Naive thymus-derived CD8-positive, alpha-beta T cell (primary cell): ENCODE measurements at places on chromosomes 11 and 22. TPM values are rescaled to one million over a fixed set of nuclear protein-coding genes. Genes with fewer than 3 reads are reported as not detected.
A peak's percentile ranks its signal among the peaks of the same experiment; 100 is the strongest.

Gene TBRG1
- 73.8 TPM for total RNA-seq

Gene CDHR5
- total RNA-seq = not detected

Gene CST6
- not detected for total RNA-seq

Gene NCF4
- 3.1 TPM for total RNA-seq

Gene C22orf15
- total RNA-seq = 5.4 TPM

Gene KDM4E
- not detected for total RNA-seq

Gene OR9I1
- total RNA-seq = not detected

Gene CD3D
- total RNA-seq = 355 TPM

Gene MOGAT2
- total RNA-seq = not detected

DNA sequence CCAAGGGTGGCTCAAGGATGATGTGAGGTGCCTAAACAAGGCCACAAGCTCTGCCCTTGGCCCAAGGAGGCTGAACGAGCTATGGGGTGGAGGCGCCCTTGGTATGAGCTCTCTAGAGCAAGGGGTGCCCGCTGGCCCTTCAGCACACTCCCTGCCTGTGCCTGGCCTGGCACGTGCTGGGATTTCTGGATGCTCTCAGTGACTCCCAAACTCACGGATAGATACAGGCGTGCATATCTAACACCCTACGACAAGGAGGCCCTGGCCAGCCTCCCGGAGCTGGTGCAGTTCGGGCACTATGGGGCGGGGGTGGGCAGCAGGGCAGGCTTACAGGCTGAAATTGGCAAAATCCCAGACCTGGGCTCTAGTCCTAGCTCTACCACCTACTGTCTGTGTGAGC is 30.6 kb downstream of the SCUBE1 start:
- H3K27ac ChIP-seq = no peak overlapping the region
- no peak overlapping the region for H3K4me3 ChIP-seq
- no peak for DNase-seq
- H3K27me3 ChIP-seq = no peaks in the 10 kb centered on the region

DNA sequence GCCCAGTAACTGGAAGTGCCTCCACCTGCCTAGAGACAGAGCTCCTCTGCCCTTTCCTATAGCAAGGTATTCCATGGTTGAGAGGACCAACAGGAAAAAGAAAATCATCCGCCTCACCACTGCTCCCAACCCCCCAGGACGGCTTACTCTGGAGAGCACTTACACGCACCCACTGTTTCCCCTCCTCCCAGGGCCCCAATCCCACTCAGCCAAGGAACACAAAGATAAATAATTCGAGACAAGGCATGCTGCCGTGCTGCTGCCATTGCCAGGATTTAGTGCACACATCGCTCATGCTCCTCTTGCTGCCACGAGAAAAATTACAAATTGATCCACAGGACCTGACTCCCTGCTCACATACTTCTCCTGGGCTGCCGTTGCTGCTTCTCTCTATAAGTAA is 516.6 kb downstream of the BUD13 start:
- DNase-seq = no peak
- peaks cover 9% of the 10 kb centered on the region for H3K27me3 ChIP-seq
- H3K4me1 ChIP-seq = no peaks in the 10 kb centered on the region
- H3K36me3 ChIP-seq = no peaks in the 10 kb centered on the region
- H3K4me3 ChIP-seq = no peak overlapping the region
- H3K27ac ChIP-seq = no peak overlapping the region

GRCh38 chr11:73293356-73293936 is 14.6 kb upstream of the ARHGEF17 start:
- H3K4me1 ChIP-seq = peaks cover 14% of the 10 kb centered on the region
- DNase-seq = no peak
- peaks cover 17% of the 10 kb centered on the region for H3K27me3 ChIP-seq

GRCh38 chr11:86043765-86044503 is 24.9 kb downstream of the PICALM start:
- no peak for DNase-seq
- H3K4me3 ChIP-seq = no peak overlapping the region
- H3K36me3 ChIP-seq = no peaks in the 10 kb centered on the region
- H3K27me3 ChIP-seq = no peaks in the 10 kb centered on the region
- peaks cover 82% of the 10 kb centered on the region for H3K4me1 ChIP-seq
- peak overlapping the region; percentile 8 for H3K27ac ChIP-seq

DNA sequence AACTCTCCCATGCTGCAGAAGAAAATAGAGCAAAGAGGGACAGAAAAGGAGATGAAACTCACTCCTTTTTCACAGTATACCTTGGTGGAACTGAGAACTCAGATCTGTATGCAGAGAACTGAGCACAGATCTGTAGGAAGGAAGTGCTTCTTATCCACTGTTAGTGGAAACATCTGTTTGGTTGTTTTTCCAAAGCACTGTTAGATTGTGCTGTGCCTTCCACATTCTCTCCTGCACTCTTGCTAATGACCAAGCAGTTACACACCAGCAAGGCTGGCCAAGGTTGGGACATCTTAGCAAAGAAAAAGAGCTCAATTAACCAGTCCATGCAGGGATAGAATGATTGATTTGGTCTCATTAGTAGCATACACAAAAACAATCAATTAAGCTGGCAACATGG is 20.1 kb upstream of the SIK2 start:
- H3K36me3 ChIP-seq = no peaks in the 10 kb centered on the region
- no peak overlapping the region for H3K4me3 ChIP-seq
- H3K4me1 ChIP-seq = no peaks in the 10 kb centered on the region
- no peak overlapping the region for H3K27ac ChIP-seq
- DNase-seq = no peak

GRCh38 chr11:16861862-16862261 is 123.4 kb downstream of the C11orf58 start:
- H3K27ac ChIP-seq = no peak overlapping the region
- H3K36me3 ChIP-seq = no peaks in the 10 kb centered on the region
- no peaks in the 10 kb centered on the region for H3K27me3 ChIP-seq
- DNase-seq = no peak

DNA sequence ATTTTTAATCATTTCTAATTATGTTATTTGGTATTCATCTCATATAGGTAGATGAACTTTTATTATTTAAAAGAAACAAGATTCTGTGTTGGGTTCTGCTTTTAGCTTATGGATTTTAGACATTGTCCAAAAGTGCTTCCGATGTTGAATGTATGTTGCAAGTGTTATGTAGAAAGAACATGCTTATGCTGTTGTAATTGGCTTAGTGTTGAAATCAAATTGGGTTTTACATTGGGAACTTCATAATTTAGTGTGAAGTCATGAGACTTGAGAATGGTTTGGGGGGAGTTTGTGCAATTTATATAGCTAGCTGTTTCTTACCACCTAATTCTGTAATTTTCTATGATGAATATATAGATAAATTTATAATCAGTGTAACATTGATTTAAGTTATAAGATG is 3.6 kb downstream of the MTMR3 start:
- DNase-seq = no peak
- peaks cover 6% of the 10 kb centered on the region for H3K4me1 ChIP-seq
- no peak overlapping the region for H3K27ac ChIP-seq
- H3K27me3 ChIP-seq = no peaks in the 10 kb centered on the region

GRCh38 chr11:73374151-73374550 is 2.0 kb upstream of the RELT start:
- H3K27me3 ChIP-seq = no peaks in the 10 kb centered on the region
- no peak for DNase-seq
- peak overlapping the region; percentile 95 for H3K27ac ChIP-seq

DNA sequence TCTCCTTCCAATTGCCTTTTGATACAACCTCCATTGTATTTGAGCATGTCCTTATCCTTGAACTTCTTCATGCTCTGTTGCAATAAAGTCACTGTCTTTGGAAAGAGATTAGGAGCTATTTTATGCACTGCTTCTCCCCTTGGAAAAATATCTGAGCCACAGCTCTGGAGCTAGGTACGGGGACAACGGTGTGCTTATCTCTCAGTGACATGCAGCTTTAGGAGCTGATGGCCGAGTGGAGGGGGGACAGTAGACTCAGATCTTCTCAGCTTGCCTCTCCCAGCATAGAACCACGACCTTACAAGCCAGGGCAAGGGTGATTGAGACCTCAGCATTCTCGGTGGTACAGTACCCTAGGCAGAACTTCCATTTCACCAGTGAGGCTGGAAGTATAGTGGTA is 64.1 kb downstream of the HORMAD2 start:
- peaks cover 16% of the 10 kb centered on the region for H3K36me3 ChIP-seq
- H3K4me1 ChIP-seq = no peaks in the 10 kb centered on the region
- no peak for DNase-seq
- no peaks in the 10 kb centered on the region for H3K27me3 ChIP-seq

GRCh38 chr11:57867966-57868365 is 106.4 kb downstream of the CTNND1 start:
- H3K4me3 ChIP-seq = no peak overlapping the region
- peaks cover 5% of the 10 kb centered on the region for H3K4me1 ChIP-seq
- H3K27me3 ChIP-seq = no peaks in the 10 kb centered on the region

DNA sequence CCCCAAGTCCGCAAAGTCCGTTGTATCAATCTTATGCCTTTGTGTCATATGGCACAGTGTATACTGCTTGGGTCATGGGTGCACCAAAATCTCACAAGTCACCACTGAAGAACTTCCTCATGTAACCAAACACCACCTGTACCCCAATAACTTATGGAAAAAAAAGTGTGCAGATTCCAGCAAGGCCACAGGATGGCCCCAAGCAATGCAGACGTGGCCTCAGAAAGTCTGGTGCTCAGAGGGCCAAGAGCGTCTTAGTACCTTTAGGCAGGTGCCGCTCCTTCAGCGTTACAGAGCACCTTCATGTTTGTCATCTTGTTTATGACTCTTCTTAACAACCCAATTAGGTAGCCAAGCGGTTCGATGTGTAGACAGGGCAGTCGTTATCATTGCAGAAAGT is 65.3 kb downstream of the PRDM11 start:
- no peak for DNase-seq
- peaks cover 4% of the 10 kb centered on the region for H3K36me3 ChIP-seq
- no peak overlapping the region for H3K4me3 ChIP-seq
- H3K27me3 ChIP-seq = no peaks in the 10 kb centered on the region
- H3K4me1 ChIP-seq = peaks cover 20% of the 10 kb centered on the region

DNA sequence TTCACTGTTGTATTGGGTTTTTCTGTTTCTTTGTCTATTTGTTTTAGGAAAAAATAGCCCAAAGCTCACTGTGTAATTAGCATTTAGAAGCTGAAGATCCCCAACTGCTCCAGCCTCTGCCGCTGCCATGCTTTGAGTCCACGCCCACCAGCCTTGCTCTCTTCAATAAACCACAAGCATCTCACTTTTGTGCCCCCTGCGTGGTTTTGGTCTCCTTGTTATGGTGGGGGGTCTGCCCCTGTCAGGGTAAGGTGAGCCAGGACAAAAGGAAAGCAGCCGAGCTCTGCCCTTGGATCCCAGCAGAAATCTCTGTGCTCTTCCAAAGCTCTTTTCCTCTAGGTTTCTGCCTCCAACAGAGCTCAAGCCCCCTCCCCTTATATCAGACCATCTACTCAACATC is 4.2 kb downstream of the SCGB1A1 start:
- peaks cover 21% of the 10 kb centered on the region for H3K4me1 ChIP-seq
- H3K36me3 ChIP-seq = no peaks in the 10 kb centered on the region
- H3K27ac ChIP-seq = no peak overlapping the region
- no peak for DNase-seq

DNA sequence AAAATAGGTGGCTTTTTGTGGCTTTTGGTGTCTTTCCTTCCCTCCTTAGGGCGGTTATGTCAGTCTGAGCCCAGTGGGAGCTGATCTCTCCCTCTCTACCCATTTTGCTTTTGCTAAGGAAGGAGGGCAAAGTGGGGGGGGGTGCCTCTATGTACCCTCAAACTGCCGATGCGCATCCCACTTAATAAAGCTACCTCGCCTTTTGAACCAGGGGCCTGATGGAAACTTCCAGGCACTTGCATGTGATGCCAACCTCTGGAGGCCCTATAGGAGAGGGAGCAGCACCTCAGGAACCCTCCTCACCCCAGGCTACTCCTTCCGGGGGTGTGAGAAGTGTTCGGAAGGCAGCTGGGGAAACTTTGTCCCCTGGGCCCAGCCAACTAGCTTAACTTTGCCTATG is 97.0 kb upstream of the HSD17B12 start:
- H3K27me3 ChIP-seq = peaks cover 89% of the 10 kb centered on the region
- H3K4me1 ChIP-seq = peaks cover 30% of the 10 kb centered on the region
- no peak for DNase-seq
- H3K36me3 ChIP-seq = peaks cover 2% of the 10 kb centered on the region

DNA sequence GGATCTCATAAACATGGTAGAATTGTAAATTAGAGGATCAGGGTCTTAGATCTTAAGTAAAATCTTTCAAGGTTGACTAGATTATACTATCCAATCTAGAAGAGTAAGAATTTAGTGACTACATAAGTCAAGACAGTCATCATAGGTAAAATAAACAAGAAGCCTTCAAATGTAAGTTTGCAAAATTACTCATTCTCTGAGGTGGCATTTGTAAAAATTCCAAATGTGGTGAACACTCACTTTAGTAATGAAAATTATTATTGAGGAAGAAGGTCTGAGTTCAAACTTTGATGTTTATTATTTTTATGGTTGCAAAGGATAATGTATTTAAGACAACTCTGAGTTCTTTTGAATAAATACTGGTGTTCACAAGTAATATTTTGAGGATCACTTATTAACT is 4.6 kb downstream of the HYLS1 start:
- H3K4me3 ChIP-seq = no peak overlapping the region
- no peaks in the 10 kb centered on the region for H3K27me3 ChIP-seq
- DNase-seq = no peak
- no peak overlapping the region for H3K27ac ChIP-seq
- peaks cover 31% of the 10 kb centered on the region for H3K4me1 ChIP-seq

GRCh38 chr22:34333285-34333684 is 413.0 kb upstream of the LARGE1 start:
- H3K27ac ChIP-seq = no peak overlapping the region
- DNase-seq = no peak
- H3K36me3 ChIP-seq = peaks cover 7% of the 10 kb centered on the region
- no peaks in the 10 kb centered on the region for H3K4me1 ChIP-seq
- no peaks in the 10 kb centered on the region for H3K27me3 ChIP-seq
